Activated naive CD8-positive, alpha-beta T cell treated with anti-CD3 and anti-CD28 coated beads for 36 hours (primary cell): ENCODE measurements at places on chromosomes 1 and 21. TPM values are rescaled to one million over a fixed set of nuclear protein-coding genes. Genes with fewer than 3 reads are reported as not detected.
A peak's percentile ranks its signal among the peaks of the same experiment; 100 is the strongest.

Gene VSIG8
- total RNA-seq = not detected

Gene ORC1
- 54.3 TPM for total RNA-seq

Gene SLC45A3
- 0.45 TPM for total RNA-seq

GRCh38 chr1:17630048-17630830 lies 90.7 kb downstream of the ARHGEF10L start:
- no peak for DNase-seq

Gene ELK4
- 76.9 TPM for total RNA-seq

GRCh38 chr1:196544617-196545016 lies 63.6 kb downstream of the KCNT2 start:
- no peak for DNase-seq

DNA sequence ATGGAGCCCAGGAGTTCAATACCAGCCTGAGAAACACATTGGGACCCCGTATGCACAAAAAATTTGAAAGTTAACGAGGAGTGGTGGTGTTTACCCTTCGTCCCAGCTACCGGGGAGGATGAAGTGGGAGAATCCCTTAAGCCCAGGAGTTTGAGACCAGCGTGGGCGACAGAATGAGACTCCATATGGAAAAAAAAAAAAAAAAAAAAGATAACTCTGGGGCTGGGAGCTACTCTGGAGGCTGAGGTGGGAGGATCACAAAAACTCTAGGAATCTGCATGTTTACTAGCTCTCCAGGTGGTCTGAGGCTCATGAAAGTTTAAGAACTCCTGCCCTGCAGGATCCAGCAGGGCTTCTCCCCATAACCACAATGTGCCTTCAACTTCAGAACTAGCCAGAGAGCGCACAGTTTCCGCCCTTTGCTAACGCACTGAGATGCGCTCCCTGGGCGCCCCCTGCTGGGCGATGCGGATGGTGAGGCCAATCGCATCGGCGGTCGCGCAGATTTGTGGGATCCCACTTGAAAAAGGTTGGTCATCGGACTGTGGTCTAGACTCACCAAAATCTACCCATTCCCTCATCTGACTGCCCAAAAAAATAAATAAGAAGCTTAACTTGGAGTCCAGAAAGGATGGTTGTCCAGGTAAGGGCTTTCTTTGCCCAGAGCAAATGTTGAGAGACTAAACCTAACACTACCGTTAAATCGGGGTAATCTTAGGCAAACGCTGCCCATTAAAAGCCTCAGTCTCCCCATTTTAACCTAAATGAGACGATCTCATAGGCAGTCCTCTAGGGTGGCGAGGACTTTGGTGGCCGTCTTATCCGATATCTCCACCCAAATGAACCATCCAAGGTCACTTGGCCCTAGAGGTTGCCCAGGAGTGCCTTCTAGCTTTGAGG lies 8.8 kb downstream of the ZNF683 start:
- peak; percentile 84 for DNase-seq

Gene S100A2
- total RNA-seq = not detected

- DNase-seq = peak; percentile 60
Measured at GRCh38 chr1:26786437-26787380, 1.0 kb upstream of the PIGV start.

- DNase-seq = no peak
Measured at GRCh38 chr21:32612999-32613337, 791 bp upstream of the CFAP298 start.

- DNase-seq = no peak
Measured at GRCh38 chr1:112359961-112360767, 35.9 kb upstream of the CTTNBP2NL start.

DNA sequence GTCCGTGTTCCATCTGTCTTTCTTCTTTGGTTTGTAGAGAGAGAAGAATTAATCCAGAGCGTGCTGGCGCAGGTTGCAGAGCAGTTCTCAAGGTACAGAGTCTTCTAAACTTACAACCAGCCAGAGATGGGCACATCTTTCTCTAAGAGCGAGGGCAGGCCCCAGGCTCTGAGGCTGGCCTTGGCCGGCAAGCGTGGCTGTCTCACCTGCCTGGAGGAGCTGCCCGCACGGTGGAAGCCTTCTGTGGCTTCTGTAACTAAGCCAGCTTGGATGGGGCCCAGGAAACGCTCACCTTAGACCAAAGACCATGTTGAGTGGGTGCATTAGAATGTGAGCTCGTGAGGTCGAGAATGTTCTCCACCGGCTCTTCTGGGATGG lies 78.6 kb downstream of the PDE9A start:
- no peak for DNase-seq

Gene CSF3R
- 0.04 TPM for total RNA-seq

GRCh38 chr1:246748867-246749266 lies 24.7 kb downstream of the SCCPDH start:
- DNase-seq = no peak

- no peak for DNase-seq
Measured at GRCh38 chr1:184595596-184595995, 159.1 kb downstream of the EDEM3 start.

- no peak for DNase-seq
Measured at GRCh38 chr1:204842892-204843291, 27.8 kb upstream of the NFASC start.

Gene FCRL1
- total RNA-seq = 1.0 TPM

GRCh38 chr1:165696625-165697100 lies 1.7 kb downstream of the ALDH9A1 start:
- DNase-seq = no peak

- no peak for DNase-seq
Measured at GRCh38 chr1:210385228-210385627, 56.5 kb downstream of the HHAT start.

- no peak for DNase-seq
Measured at GRCh38 chr21:14687268-14687625, 141.1 kb upstream of the SAMSN1 start.

- DNase-seq = no peak
Measured at GRCh38 chr1:14538335-14538734, 60.1 kb upstream of the KAZN start.

GRCh38 chr1:112689842-112690237 lies 15.4 kb downstream of the MOV10 start:
- no peak for DNase-seq

- peak; percentile 61 for DNase-seq
Measured at GRCh38 chr1:154479764-154480421, 22.1 kb upstream of the TDRD10 start.

DNA sequence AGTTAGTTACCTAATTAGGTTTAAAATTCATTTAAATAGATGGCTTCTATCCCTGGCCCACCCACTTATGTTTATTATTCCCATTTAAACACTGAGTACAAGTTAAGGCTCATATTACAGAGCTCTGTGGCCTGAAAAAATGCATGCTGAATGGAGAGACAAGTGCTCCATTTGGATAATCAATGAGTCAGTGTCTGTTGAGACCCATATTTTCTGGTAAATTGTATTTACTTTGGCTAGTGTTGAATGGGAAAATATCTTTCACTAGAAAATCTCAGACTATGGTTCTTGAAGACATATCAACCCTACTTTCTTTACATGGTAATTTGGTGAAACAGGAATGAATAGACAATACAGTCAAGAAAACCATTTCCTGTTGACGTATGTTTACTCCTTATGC lies 356.0 kb downstream of the S1PR1 start:
- no peak for DNase-seq

- DNase-seq = no peak
Measured at GRCh38 chr21:28496517-28496916, 496.2 kb downstream of the LTN1 start.

- DNase-seq = no peak
Measured at GRCh38 chr1:111364690-111365089, 62.8 kb downstream of the OVGP1 start.

Gene C2CD4D
- total RNA-seq = 0.76 TPM

DNA sequence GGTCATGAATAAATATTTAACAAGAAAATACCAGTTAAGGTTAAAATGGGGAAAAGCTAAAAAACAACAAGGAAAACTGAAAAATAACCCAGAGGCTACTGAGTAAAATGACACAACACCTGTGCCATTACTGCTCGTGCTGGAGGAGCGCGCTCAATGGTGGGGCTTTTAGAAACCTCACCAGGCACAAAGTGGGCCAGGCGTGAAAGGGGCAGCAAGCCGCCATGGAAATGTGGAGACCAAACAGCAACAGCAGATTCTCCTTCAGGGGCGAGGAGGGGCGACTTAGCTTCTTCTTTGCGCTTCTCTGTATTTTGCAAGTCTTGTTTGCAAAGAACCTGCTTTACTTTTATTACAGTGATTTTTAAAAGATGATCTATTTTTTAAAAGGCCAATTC lies 18.9 kb upstream of the SPATC1L start:
- no peak for DNase-seq
